ENCODE measurements at places on chromosomes 11 and 22.

- DNase-seq, result no peak
These were observed 41.5 kb downstream of the CADM1 start for GRCh38 chr11:115462757-115463156.

DNA sequence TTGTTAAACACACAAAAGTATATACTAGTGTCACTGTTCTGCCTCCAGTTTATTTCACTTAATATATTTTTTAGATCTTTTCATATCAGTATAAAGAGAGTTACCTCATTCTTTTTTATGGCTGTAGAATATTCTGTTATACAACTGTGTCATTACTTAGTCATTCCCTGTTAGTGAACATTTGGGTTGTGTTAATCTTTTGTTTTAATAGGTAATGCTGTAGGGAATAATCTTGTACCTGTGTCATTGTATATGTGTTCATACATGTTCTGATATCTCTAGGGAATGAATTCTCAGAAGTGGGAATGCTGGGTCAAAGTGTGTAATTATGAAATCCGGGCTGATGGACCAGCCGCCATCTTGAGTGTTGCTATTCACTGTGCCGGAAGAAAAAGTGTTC, 71.4 kb downstream of the SWAP70 start:
- DNase-seq, result no peak

GRCh38 chr11:36501236-36501635, 8.8 kb downstream of the TRAF6 start:
- DNase-seq, result no peak

DNA sequence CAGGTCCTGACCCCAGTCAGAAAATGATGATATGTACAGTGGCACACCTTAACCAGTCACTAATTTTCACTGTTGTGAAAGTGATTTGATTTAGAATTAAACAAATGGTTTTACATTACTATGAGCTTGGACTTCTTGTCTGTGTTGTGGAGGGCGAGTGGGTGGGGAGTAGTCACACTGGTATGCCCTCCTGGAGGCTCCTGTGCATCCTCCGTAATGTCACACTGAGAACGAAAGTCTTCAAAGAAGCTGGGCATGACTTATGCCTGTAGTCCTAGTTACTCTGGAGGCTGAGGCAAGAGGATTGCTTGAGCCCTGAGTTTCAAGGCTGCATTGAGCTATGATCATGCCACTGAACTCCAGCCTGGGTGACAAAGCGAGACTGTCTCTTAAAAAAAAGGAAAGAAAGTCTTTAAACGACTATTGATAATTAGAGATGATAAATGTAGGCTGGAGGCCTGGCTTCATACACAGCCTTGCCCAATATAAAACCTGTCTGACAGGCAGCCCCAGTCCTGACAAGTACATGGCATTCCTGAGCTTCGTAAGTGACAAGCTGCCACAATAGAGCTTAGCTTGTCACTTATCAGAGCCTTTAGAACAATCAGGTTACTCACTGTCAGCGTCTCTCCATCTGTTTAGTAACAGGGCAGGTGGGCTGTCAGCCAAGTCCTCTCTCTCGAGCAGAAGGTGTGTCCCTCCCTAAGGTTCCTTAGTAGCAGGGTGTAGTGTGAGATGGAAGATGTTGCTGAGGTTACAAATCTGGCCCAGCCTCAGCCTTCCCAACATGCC, 5.0 kb upstream of the LIMK2 start:
- no peak for DNase-seq

- no peak for DNase-seq
These were observed 10.4 kb upstream of the MALAT1 start for GRCh38 chr11:65488273-65489034.

Measured in AG08395 (cell line).